AG04449 (cell line): ENCODE measurements at places on chromosomes 13 and 19.

DNA sequence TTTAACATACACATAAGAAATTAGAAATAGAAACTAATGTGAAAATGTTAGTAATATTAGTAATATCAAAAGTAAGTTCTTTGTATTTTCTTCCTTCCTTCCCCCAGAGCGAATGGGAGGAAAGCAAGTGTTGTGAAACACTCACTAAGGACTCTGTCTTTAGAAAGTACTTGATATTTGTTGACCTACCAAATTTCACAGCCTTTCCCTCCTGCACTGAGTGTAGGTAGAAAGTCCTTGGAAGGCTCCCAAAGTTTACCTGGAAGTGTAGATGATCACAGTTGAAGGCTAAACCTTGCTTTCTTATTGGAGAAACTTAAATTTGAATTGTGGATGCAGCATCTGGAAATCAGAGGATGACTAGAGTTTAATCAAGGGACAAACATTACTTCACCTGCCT, 1459.5 kb upstream of the SPRY2 start:
- no peak for DNase-seq

DNA sequence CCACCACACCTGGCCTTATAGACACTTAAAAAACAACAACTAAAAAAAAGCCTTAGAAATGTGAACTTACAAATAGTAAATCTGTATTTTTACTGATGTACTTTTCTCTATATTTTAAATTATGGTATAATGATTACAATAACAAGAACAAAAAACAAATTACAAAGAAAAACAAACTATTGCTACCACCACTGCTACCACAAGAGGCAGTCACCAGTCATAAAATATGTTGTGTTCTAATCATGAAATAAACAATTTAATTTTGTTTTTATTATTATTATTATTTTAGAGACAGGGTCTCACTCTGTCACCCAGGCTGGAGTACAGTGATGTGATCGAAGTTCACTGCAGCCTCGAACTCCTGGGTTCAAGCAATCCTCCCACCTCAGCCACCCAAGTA, 72.2 kb downstream of the DIAPH3 start:
- no peak for DNase-seq

DNA sequence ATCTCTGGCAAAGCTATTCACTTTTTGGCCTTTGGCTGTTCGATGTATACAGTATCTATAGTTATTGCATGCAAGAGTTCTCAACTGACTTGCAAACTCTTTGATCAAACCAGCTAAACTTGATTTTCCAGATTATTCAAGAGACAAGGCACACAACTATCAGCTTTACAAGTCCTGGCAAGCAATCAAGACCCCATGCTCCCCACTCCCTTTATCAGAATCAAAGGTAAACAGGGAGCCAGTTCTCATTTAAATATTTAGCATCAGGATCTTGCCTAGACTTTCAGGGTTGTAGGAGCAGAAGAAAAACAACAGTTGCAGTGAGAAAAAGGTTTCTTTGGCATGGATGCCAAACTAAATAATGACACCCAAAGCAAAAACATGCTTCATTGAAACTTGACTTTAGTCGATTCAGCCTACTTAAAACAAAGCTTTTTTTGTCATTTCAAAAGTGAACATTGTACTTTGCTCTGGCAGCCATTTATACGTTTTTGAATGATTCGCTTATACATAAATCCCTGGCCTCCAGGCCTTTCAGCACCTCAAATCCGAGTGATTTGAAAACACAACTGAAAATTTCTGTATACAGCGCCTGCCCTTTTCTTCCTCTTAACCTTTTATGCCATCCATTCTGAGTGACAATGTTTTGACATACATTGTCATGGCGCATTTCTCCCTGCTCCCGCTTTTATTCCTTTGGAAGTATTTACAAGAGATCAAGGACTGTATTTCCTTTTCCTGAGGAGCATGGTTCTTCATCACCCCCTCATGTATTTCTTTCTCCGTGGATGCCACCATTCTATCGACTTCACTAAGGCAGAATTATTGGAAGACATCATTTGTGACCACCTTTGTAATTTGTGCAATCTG, 340.8 kb downstream of the KLF5 start:
- no peak for DNase-seq

DNA sequence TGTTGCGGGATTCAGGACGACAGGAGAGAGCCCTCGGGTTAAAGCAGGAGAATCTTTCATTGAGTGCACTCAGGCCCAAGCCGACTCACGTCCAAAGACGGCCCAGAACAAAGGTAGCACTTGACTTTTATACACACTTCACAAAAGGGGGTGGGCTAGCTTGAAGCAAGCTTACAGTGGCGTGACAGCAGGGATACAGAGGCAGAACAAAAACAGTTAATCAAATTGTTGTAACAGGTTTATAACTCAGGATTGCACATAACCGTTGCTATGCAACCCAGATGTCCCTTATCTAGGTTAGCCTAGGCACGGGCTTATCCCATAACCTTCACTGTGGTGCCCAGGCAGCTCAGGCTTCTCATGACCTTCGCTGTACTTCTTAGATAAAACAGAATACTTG, 2.0 kb downstream of the MED25 start:
- DNase-seq = no peak

GRCh38 chr13:32660227-32660626, 74.0 kb downstream of the PDS5B start:
- DNase-seq = no peak

GRCh38 chr13:35592457-35592856, 116.0 kb upstream of the MAB21L1 start:
- no peak for DNase-seq

DNA sequence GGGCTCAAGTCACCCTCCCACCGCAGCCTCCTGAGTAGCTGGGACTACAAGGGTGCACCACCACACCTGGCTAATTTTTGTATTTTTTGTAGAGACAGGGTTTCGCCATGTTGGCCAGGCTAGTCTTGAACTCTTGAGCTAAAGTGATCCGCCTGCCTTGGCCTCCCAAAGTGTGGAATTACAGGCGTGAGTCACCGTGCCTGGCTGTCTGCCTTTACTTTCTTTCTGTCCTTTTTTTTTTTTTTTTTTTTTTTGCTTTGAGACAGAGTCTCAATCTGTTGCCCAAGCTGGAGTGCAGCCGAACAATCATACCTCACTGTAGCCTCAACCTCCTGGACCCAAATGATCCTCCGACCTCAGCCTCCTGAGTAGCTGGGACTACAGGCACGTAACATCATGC, 25.0 kb upstream of the OR1M1 start:
- DNase-seq = no peak

GRCh38 chr13:98515818-98516465, 61.0 kb downstream of the STK24 start:
- no peak for DNase-seq

DNA sequence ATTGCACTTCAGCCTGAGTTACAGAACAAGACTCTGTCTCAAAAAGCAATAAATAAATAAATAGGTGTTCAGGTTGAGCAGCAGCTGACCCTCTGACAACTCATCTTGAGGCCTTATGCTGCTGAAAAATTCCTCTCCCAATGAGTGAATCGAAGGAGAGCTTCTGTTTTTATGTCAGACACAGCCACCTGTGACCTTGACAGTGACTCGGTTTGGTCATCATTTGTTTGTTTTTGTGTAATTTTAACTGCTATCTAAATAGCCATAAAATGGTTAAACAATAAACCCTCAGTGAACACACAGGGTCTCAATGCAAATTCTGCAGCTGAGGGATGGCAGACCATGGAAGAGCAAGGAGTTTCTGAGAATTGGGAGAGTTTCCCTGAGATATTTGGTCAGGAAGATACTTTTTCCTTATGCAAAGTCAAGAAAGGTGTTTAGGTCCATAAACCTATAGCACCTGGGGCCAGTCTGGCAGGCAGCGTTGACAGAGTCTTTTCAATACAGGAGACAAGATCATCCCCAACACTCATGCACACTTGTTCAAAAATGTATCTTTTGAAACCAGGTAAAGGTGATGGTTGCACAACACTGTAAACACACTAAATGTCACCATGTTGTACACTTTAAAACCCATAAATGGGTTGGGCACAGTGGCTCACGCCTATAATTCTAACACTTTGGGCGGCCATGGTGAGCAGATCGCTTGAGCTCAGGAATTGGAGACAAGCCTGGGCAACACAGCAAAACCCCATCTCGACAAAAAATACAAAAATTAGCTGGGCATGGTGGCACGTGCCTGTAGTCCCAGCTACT, 16.6 kb upstream of the SLC25A30 start:
- no peak for DNase-seq

DNA sequence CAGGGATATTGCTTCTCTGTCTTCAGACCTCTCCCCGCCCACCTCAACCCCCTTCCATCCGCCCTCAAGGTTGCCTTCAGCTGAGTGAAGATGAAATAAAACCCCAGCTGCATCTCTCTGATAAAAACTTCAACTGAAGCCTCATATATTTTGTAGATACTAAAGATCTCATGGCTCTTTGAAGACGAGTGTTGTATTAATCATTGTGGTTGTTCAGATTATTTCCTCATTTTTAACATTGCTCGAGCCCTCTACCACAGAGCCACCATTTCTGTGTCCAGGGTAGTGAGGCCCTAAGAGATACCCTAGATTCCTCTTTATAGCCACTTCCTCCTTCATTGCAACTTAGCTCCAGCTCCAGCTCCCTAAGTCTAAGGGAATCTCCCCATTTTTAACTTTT, 312.8 kb upstream of the ZNF507 start:
- no peak for DNase-seq

DNA sequence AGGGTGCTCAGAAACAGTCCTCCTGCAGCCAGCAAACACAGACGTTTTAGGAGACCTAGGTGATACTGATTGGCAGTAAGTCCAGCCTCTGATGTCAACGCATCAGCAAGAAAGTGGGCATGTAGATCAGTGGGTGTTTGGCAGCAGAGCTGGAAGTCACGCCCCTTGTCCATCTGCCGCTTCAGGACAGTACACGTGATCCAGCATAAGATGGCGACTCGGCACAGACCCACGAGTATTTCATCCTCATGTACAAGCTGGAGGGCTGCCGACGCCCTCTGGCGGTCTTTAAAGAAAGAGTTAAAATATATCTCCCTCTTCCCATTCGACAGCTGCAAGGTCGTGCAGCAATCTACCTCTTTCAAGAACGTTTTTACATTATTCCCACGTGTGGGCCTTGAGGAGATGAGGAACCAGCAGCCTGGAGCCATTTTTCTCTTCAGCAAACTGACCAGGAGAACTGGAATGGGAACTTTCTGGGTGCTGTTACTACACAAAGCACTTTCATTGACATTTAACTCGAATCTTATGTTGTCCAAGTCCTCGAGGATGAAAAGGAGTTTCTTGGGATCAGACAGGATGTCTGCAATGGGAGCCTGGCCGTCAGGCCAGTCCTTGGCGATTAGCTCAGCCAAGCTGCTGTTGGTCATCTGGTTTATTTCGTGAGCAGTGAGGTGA, 22.3 kb downstream of the NLRP11 start:
- DNase-seq = no peak

GRCh38 chr19:13165162-13165997, 15.2 kb downstream of the IER2 start:
- no peak for DNase-seq

DNA sequence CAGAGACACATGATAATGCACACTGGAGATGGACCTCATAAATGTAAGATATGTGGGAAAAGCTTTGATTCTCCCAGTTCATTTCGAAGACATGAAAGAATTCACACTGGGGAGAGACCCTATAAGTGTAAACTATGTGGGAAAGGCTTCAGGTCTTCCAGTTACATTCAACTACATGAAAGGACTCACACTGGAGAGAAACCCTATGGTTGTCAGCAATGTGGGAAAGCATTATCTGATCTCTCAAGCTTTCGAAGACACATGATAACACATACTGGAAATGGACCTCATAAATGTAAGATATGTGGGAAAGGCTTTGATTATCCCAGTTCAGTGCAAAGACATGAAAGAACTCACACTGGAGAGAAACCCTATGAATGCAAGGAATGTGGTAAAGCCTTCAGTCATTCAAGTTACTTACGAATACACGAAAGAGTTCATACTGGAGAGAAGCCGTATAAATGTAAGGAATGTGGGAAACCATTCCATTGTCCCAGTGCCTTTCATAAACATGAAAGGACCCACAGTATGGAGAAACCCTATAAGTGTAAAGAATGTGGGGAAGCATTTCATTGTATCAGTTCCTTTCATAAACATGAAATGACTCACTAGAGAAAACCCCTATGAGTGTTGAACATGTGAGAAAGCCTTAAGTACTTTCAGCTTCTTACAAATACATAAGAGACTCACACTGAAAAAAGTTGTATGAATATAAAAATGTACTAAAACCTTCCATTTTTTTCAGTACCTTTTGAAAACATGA, 14.7 kb downstream of the ZNF441 start:
- DNase-seq = no peak

GRCh38 chr13:51532736-51533197, 51.5 kb upstream of the WDFY2 start:
- DNase-seq = no peak

GRCh38 chr13:20714161-20714560, 10.7 kb downstream of the IL17D start:
- no peak for DNase-seq

DNA sequence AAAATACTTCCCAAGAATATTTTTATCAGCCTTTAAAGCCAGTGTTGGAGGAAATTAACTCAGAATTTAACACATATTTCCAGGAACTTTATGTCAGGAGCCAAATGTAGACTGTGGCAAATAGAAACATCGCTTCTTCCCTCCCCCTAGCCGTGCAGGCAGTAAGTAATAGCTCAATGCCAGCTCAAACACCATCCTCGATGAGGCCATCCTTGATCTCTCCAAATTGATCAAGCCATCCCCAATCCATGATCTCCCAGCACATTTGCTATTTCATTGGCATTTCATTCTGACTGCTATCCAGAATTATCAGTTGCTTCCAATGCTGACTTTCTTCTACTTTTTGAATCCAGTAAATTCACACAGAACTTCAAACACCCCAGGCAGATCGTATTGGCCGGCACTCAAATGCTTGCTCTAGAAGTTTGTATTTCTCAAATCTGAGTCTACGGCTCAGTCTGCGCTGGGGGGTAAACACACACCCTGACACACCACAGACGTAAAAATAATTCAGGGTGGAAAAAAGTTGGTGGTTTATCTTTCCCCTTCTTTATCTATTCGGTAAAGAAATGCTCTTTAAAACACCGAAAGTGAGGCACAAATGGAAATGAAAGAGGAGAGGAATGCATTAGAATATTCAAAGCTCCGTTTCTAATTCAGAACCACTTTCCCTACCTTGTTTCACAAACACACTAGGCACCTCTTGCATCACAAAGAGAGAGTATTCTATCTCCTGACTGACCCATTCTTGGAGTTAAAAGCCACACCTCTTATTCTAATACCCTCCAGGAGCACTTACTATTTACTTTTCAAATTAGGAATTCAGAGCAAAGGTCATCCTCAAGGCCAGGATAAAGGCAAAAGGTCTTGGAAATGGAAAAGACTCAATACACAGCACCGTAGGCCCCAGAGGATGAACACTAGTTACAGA, 991 bp downstream of the OBI1 start:
- DNase-seq = no peak

- no peak for DNase-seq
Measured at GRCh38 chr13:22108283-22108942, 437.5 kb downstream of the FGF9 start.
